ENCODE measurements at places on chromosomes 5 and 9.

- no peak for DNase-seq
These were observed 446.2 kb downstream of the DNAH5 start for GRCh38 chr5:13498279-13498678.

GRCh38 chr9:103319979-103320378 is 324.8 kb downstream of the CYLC2 start:
- no peak for DNase-seq

DNA sequence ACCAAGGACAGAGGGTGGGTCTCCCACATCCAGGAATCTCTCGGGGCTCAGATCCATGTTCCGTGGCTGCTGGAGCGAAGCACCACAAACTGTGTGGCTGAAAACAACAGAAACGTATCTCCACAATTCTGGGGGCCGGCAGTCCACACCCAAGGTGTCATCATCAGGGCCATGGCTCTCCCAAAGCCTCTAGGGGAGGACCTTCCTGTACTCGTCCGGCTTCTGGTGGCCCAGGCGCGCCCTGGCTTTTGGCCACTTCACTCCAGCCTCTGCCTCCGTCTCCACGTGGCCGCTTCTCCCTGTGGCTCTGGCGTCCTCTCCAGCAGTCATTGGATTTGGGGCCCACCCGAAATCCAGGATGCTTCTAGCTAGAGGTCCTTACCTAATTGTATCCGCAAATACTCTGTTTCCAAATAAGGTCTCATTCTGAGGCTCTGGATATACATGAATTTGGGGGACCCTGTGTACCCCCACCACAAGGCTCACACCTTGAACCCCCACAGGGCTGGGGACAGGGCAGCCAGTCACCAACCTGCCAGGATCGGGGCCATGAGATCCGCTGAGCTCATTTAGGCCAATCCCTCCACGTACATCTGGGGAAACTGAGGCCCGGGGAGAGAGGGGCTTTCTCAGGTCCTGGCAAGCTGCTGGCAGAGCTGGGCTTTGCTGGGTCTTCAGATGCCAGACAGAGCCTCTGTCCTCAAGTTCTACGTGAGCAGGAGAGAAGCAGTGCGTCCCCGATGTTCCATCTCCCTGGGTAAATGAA is 158.2 kb downstream of the OLFM1 start:
- DNase-seq: peak; percentile 7

GRCh38 chr5:141722266-141722665 is 40.2 kb upstream of the ARAP3 start:
- no peak for DNase-seq

GRCh38 chr9:19471737-19472648 is 63.2 kb downstream of the ACER2 start:
- DNase-seq: peak; percentile 60

GRCh38 chr5:73422164-73422563 is 26.4 kb downstream of the FOXD1 start:
- DNase-seq: no peak

DNA sequence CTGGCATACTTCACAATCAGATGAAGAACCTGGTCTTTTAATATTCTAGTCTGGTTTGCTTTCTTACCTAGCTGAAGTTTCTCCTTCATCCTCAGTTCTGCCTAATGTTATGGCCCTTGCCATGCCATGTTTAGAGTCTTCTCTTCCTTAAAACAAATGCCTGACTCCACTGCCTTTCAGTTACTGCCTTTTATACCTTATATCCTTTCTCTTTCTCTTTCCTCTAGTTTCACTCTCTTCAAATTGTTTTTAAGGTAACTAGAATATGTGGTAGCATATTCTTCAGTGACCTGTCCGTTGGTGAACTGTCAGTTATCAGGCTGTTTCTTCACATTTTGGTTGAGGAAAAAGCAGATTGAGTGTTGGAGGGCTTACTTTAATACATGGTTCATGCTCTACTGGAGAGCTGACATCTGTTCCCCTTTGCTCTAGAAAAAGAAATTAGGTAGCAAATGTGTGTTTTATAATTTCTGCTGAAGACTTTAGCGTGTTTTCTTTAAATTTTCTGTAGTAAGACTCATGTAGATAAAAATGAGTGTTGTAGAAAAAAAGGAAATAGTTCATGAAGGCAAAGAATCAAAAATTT is 103.8 kb downstream of the DMXL1 start:
- no peak for DNase-seq

DNA sequence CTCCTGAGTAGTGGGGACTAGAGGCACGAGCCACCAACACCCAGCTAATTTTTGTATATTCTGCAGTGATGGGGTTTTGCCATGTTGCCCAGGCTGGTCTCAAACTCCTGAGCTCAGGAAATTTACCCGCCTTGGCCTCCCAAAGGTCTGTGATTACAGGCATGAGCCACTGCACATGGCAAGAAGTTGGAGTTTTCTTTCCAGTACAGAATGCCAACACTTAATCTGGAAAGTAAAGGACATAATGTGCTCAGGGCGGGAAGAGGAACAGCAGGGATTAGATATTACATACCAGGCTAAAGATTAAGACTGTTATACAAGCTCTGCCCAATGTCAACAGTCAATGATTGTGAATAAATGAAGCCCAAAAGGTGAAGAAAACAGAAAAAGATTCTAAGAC is 47.2 kb upstream of the AGXT2 start:
- no peak for DNase-seq

DNA sequence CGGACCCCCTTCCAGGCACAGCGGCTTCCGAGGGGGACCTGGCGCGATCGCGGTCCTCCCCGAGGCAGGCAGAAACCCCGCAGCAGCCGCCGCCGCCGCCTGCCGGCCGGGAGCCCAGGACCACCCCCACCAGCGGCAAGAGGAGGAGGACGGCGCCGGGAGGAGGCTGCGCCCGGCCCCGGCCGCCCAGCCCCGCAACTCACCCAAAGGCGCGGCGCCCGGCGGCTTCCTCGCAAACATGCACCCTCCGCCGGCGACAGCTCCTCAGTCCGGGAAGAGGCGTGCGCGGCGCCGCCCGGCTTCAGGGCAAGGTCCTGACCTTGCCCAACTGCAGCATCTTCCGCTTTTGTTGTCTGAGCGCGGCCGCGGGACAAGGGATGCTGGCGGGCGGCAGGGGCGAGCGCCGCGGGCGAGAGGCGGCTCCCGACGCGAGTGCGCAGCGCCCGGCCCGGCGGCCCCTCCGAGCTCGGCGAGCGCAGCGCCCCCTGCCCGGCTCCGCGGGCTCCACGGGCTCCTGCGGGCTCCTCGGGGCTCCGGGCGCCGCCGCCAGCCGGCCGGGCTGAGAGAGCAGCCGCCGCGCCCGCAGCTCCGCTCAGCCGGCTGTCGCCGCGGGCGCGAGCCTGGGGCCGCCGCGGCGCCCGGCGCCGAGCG is 507 bp downstream of the CTNND2 start:
- DNase-seq: peak; percentile 37

DNA sequence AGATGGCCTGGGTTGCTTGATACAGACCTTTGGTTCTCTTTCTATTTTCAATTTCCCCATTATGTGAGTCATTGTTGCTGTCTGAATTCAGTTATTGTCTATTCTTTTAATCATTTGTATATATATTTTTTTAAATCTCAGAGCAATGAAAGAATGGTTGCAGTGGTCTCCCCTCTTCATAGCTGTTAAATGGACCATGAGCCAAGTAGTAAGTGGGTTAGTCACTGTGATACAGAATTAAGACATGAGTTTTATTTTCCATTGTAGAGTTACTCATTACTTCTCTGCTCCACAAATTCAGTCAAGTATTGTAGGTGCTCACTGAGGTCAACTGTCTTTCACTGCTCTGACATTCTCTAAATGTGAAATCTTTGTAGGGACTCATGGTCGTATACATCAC is 174.6 kb upstream of the GRAMD2B start:
- DNase-seq: no peak

DNA sequence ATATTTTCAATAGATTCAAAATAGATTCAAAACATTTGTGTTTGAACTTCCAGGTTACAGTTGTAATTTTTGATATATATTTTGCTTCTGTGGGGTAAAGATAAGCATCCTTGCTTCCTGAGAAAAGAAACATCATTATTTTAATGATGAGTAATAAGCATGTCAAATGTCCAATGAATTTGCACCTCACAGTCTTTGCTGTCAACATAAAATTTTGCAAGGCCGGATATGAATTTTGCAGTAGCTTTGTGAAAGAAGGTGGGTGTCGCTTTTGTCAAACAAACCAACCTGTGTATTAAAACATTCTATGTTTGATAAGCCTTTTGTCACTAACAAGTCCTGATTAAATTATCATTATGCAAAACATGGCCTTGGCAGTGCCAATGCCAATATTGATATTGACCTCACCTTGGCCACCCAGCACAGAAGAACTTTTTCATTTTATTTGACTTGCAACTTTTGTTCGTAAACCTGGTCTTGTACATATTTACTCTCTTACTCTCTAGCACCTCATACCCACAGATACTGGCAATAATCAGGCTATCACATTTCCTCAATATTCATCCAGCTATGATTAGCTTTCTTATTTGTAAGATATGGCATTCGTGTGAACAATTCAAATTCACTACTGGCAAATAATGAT is 645.0 kb upstream of the KLF4 start:
- DNase-seq: no peak

- no peak for DNase-seq
These were observed 192.2 kb downstream of the CHSY3 start for GRCh38 chr5:130096483-130096882.

- no peak for DNase-seq
These were observed 8.4 kb downstream of the SH2D3C start for GRCh38 chr9:127769929-127770582.

- peak; percentile 80 for DNase-seq
These were observed 11.0 kb downstream of the NCS1 start for GRCh38 chr9:130183133-130183762.

- DNase-seq: no peak
These were observed 363.5 kb downstream of the CDH9 start for GRCh38 chr5:26674846-26675245.

GRCh38 chr9:95087659-95088242 is 229.8 kb downstream of the FANCC start:
- peak; percentile 31 for DNase-seq

- DNase-seq: no peak
These were observed 8.8 kb downstream of the HOMER1 start for GRCh38 chr5:79505138-79505537.

DNA sequence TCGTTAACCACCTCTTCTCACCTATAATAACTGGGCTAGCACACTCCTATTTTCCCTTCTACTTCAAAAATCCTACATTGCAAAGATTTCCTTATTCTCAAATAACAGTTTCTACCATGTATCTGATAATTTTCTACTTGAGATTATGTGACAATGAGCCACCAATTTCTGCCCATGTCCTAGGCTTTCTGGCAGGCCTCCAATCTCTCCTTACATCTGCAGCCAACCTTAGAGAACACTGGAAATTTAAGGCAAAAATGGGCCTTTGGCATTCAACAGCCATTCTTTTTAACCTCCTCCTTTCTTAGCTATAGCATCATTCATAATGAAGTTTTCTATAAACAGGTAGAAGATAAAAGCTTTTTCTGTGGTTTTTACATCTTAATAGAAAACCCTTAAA is 225.1 kb downstream of the ARRDC3 start:
- no peak for DNase-seq

DNA sequence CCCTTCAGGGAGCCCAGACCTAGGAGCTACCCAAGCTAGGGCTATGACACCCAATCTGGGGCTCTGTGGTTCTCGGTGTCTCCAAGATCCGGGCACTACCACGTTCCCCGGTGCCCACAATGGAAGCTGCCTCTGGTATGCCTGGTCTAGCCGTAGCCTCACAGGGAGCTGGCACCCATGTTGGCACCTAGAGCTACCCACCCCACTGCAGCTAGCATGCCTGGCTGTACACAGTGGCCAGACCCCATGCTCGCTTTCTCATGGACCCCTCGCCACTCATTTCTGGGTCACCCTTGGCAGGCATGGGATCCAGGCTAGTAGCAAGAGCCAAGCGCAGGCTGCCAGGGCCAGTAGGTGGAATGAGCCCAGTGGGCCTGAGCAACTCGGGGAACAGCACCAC is 109.0 kb downstream of the CYLC2 start:
- DNase-seq: no peak

- no peak for DNase-seq
These were observed 193.5 kb downstream of the SEC61B start for GRCh38 chr9:99415606-99416005.

DNA sequence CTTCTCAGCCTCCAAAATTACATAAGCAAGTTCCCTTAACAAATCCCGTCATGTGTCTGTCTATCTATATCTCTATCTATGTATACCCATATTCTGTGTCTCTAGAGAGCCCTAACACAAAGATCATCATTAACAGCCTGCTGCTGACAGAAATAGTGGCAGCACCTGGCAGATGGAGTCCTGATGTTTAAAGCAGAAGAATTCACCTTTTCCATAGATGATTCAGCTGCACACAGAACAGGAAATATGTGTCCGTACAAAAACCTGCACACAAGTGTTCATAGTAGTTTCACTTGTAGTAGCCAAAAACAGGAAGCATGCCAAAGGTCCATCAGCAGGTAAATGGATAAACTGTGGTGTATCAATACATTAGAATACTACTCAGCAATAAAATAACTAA is 45.0 kb upstream of the ACO1 start:
- DNase-seq: no peak

GRCh38 chr9:116269250-116269649 is 115.7 kb downstream of the PAPPA start:
- DNase-seq: no peak

- DNase-seq: no peak
These were observed 16.8 kb downstream of the ALDOB start for GRCh38 chr9:101418518-101419430.

GRCh38 chr5:143347698-143348344 is 55.7 kb downstream of the NR3C1 start:
- no peak for DNase-seq

DNA sequence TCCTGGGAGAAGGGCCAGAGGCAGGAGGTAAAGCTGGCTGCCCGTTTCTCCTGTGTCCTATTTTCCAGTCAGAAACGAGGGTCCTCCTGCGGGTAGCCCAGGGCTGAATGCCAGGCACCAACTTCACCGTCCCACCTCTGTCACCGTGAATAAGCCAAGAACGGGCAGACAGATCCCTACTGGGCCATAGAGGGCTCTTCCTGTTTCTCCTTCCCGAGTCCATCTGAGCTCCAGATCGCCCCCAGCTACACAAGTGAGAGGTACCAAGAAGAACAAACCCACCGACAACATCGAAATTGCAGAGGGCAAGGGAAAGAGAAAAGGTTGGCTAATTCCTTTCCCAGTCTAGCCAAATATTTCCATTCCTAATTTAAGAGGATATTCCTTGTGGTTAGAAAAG is 93.7 kb downstream of the SPOCK1 start:
- no peak for DNase-seq

- no peak for DNase-seq
These were observed 24.3 kb upstream of the POMT1 start for GRCh38 chr9:131478421-131478868.

Data from left hindlimb (tissue), 1 donor.